KBM-7 (cell line): ENCODE measurements at places on chromosomes 2 and 18.

DNA sequence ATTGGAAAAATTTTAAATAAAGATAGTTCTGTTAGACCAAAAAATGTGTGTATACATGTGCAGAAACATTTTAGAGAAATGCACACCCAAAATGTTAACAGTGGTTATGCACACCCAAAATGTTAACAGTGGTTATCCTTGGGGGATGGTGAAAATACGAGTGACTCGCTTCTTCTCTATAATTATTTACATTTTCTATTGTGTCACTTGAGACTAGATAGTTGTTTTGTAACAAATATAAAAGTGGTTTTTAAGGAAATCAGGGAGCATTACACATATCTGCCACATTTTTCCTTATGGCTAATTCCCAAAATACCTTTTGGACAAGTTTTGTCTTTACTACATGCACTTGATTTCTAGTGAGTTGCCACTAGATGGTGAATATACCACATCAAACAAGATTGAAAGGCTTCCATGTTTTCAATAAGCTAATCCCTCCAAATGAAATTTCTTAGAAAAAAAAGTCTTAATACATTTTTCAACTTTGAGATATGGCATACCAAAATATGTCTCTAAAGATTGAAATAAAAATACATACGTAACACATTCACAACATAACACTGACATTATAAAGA, 9.0 kb upstream of the HIBCH start:
- no peak for DNase-seq

- DNase-seq = no peak
Observed at GRCh38 chr18:39529358-39529757, 1963.8 kb upstream of the CELF4 start.

DNA sequence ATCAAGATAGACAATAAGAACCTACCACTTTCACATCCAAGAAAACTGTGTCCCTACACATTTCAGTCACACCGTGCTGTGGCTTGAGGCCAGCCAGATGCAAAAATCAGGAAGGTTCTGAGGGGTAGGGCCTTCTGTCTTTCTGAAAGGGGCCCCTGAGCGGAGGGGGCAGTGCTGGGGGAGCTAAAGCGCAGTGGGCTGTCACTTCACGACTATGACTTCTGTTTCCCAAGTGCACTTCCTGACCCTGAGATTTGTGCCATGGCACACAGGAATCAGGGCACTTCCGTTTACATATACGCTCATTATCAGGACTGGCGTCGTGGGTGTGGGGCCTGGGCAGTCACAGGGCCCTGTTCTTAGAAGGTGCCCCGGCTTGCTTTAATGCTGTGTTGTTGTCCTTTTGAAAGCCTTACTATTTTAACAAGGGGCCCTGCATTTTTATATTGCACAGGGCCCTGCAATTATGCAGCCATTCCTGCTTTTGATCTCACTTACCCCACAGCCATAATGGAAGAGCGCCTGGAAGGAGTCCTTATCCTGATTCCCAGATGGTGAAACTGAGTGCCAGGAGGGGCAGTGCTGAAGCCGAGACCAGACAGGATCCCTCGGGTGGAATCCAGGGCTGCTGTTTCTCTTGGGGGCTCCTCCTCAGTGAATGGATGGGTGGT, 620 bp downstream of the NGEF start:
- DNase-seq = peak; percentile 32

DNA sequence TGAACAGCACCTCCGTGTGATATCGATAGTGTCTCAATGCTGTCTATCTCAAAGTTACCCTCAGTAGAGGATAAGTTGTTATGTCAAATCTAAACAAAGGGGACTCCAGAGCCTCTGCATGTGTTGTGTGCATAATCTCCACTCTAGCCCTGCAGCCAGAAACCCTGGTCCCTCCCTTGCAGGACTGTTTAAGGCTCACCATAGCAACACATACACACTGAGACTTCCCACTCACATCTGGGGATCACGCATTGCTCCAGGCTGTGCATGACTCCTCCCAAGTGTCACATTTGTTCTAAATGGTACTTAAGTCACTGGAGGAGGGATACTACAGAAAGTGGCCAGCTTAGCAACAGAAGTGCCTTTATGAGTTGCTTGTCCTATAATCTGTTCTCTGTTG, 258.6 kb upstream of the CRIM1 start:
- DNase-seq = no peak

- DNase-seq = no peak
Observed at GRCh38 chr2:620004-620403, 57.2 kb downstream of the TMEM18 start.
